ENCODE measurements at places on chromosomes 2 and 18.

DNA sequence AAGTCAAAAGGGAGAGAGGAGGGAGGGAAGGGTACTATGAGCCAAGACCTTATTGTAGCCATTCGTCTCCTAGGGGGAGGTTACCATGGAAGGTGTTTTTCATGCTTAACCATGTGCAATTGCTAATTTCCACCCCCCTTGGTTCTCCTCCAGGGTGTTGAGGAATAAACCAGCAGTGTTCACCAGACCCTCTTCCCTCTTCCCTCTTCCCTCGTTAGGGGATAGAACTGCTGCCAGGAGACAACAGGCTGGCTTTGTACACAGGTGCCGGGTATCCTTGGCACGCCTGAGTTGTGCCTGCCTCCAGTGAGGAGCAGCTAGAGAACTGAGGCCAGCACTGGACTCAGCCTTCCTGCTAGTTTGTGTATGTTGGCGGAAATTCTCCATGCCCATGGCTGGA is 41.1 kb upstream of the ARL5A start:
- DNase-seq, result no peak

GRCh38 chr18:26036635-26037034 is 53.8 kb downstream of the SS18 start:
- DNase-seq, result no peak

GRCh38 chr18:69617888-69618287 is 217.2 kb downstream of the DOK6 start:
- DNase-seq, result no peak

GRCh38 chr2:154375579-154375931 is 322.9 kb upstream of the KCNJ3 start:
- DNase-seq, result no peak

GRCh38 chr2:52113338-52113737 is 1081.4 kb upstream of the NRXN1 start:
- DNase-seq, result no peak

GRCh38 chr18:51190000-51190399 is 7.5 kb downstream of the MEX3C start:
- DNase-seq, result no peak

DNA sequence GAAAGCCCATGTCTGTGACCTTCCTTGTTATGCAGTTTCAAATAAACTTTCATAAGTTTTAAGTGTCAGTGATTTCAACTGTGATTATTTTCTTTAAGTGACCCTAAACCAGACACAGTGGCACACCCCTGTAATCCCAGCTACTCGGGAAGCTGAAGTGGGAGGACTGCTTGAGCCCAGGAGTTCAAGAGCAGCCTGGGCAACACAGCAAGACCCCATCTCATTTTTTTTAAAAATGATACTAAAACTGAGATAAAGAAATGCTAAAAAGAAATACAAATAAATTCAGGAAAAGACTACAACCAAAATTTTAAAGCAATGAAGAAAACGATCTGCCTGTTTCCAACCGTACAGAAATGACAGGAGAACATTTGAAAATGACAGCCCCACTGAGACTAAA is 54.2 kb downstream of the ROCK2 start:
- DNase-seq, result no peak

DNA sequence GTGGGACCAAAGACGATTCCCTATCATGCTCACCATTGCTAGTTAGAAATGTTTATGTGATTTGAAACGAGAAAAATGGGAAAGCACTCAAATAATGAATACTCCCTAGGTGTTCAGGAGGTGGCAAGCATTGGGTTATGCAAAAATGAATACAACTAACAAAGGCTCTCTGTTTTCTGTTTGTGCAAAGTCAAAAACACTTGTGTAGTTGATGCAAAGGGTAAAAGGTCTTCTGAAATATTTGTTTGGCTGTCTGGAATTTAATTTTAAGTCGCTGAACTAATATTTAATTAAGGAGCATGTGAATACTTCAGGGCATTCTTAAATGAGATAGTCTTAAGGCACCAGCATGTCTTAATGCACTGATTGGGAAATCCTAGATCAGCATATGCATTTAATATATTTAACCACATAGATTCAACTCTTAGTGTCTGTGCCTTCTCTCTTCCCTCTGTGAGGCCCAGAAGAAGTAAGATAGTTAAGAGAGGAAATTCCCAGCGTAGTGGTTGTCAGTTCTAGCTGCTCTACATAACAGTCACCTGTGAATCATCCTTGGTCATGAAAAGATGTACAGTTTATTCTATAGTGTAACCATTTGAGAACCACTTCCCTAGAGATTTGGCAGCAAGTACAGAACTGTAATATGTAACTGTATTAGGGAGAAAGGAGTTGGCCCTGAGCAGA is 111.9 kb downstream of the EPC2 start:
- no peak for DNase-seq

DNA sequence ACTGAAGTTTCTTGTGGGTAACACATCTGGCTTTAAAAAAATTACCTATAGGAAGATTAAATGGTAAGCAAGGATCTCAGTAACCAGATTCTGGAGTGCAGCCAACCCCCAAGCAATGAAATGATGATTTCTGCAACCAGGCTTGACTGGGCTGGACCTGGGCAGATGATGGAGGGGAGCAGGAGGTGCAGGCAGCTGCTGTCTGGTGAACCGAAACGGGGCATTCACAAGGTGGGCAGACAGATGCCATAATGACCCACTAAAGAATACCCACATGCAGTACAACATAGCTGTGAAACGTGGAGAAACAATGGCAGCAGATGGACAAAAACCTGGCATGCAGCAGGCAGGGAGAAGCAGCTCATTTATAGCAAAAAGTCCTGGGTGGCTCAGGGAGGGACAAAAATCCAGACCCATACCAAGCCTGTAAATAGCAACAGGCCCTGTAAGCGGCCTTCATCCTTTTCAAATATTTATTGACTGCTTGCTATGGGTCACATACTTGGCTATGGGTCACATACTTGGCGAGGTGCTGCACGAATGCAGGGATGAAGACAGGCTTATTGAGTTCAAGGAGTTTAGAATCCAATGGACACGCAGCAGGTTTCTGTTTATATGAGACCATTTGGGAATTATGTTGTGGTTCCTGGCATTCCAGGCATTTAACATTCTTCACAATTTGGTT is 244.7 kb downstream of the HRH4 start:
- DNase-seq, result no peak

DNA sequence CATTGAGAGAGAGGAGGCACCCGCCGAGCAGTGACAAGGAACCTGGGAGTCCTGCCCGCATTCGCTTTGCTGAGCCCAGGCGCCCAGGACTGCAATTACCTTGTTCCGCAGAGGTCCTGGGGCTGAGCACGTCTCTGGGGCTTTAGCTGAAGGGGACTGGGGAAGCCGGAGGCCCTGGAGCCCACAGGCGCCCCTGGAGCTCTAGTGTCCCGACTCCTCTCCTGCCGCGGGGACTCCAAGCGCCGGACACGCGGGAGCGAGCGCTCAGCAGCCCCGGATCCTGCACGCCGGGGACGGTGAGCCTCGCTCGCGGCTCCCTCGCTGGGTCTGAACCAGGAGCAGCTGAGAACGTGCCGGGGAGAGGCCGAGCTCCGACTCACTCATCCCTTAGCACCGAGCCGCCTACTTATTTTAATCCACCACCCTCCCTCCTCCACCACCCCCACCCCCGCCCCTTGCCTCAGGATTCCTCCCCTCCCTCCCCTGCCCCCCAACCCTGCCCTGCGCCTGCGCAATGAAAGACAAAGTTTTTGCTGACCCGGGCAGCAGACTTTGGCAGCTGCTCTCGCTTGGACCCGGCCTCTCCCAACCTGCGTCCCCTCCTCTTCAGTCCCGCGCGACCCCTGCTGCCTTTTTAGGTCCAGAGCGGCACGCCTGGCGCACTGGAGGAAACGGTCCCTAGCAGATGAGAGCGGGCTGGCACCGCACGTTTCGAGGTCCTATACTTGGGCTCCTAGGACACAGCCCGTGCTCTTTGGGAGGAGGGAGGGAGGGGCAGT is at the start of gene OSR1:
OSR1 (minus strand) TSS at position 382 of the 779 bp plus-strand sequence. CDS start 4,818 bp downstream, outside the sequence.
- DNase-seq, result no peak

Data from stimulated activated CD8-positive, alpha-beta memory T cell treated with anti-CD3 and anti-CD28 coated beads, Interleukin-15, amount 100 ng/mL, for 4 hours (primary cell).